GM03348 (cell line): ENCODE measurements at places on chromosomes 1 and 21.

DNA sequence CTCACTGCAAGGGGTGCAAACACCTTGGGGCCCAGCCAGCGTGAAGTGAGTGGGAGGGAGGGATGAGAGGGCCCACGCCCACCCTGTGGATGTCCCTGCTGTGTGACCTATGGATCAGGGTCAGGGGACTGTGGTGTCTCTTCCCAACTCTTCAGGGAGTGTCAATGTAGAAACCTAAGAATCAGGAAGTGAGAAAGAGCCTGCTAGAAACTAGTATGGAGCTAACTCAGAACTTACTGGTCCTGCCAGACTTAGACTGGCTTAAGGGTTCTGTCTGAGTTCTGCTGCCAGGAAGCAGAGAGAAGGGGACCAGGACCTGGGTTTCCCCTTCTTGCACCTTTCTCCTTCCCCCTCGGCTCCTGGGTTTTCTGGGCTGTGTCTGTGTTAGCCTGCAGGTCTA lies 1.8 kb upstream of the IL10 start:
- no peak for DNase-seq

DNA sequence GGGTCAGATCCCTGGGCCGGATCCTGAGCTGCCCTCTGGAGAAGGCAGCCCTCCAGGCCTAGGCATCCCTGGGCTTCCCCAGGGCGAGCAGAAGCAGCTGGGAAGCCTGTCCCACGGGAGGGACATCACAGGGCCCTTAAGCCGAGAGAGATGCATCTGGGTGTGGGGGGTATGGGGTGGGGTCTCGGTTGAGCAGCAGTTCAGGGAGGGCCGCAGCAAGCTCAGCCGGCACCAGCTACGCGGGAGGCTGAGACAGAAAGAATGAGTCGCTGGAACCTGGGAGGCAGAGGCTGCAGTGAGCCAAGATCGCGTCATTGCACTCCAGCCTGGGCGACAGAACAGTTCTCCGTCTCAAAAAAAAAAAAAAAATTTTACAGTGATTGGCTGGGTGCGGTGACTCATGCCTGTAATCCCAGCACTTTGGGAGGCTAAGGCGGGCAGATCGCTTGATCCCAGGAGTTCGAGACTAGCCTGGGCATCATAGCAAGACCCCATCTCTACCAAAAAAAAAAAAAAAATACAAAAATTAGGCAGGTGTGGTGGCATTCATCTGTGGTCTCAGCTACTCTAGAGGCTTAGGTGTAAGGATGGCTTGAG lies 37.7 kb downstream of the RRP1 start:
- DNase-seq: peak; percentile 46

GRCh38 chr1:114153261-114154145 lies at the start of gene SYT6:
Gene SYT6 (minus strand): TSS chr1:114153869. CDS start chr1:114153772, 97 bp downstream.
- DNase-seq: no peak

DNA sequence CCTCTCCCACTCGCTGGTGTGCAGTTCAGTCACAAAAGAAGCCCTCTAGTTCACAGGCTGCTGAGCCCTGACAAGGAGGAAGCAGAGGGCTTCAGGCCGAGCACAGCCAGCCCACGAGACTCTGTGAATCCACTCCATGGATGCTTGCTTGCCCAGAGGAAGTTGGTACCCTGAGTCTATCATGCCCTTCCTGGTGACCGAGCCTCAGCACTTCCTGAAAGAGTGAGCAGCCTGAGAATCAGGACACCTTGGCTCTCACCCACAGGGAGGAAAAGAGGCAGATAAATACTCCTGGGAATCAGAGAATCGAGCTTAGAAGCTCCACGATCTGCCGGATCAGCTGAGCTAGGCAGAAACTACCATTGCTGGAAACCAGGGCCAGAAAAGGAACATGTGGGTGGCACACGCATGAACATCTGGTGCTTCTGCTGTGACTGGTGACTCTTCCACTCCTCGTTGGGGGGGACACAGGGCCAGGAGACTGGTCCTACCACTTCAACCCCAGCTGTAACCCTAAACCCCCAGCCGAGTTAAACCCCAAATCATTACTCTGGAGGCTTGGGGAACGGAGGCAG lies 376.3 kb upstream of the CAMK1G start:
- peak; percentile 27 for DNase-seq

- no peak for DNase-seq
Measured at GRCh38 chr1:93078638-93078985, 471 bp upstream of the MTF2 start.

DNA sequence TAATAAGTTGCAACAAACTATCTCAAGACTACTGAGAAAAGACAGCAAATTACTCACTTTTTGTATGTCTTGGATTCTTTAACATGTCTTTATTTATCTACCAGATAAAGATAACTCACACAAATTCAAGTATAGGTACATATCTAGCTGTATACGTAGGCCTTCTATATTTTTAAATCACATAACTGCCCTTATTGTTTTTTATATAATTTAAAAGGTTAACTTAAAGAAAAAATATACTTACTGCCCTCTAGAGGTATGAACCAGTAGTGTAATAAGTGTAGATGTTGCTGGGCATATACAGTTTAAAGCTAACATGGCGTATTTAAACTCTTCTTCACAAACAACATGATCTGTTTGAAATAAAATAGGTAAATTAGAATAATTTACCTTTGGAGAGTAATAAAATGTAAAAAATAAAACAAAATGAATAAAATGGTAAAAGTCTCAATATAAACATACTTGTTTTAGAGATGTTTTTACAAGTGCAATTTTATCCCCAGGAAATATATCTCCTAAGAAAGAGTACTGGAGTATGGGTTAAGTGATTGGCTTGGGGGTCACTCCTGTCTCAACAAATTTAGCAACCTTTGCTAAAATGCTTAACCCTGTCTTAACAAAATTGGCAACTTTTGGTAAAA lies 235.2 kb downstream of the KCNT2 start:
- DNase-seq: peak; percentile 24
